T-helper 17 cell (primary cell): ENCODE measurements at places on chromosomes 4 and X. TPM values are rescaled to one million over a fixed set of nuclear protein-coding genes. Genes with fewer than 3 reads are reported as not detected.

DNA sequence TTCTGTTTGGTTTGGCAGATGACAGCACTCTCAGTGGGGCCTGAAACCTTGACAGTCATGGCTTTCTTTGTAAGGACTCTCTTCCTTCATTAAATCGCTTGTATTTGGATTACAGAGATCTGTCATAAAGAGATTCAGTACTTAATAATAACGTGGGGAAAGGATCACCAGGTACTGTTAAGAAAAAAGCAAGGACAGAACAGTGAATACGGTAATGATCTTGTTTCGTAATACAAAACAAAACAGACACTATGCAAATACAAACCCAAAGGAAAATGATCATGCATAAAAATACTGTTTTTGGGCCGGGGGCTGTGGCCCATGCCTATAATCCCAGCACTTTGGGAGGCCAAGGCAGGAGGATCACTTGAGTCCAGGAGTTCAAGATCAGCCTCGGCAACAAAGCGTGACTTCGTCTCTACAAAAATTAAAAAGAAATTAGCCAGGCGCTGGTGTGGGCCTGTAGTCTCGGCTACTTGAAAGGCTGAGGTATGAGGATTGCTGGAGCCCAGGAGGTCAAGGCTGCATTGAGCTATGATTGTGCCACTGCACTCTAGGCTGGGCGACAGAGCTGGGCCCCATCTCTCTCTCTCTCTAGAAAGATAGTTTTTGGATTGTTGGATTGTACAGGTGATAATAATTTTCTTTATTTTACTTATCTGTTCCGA lies 64.6 kb downstream of the TRAPPC11 start:
- no peak for DNase-seq

GRCh38 chrX:16914058-16914457 lies 32.4 kb upstream of the REPS2 start:
- no peak for DNase-seq

DNA sequence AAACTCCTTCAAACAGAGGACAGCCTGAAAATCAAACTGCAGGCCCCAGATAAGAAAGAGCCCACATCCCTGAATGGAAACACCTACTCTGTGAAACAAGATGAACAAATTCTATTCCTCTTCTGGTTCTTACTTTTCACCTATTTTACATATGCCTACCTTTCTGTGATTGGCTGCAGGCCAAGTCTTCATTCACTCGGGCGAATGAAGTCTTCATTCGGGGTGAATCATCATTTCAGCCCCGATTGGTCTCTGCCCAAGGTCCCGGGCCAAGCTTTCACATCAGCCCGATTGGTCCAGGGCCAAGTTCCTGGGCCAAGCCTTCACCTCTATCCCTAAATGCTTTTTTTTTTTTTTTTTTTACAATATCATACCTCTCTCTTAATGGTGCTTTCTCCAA lies 529.8 kb upstream of the ACTRT1 start:
- DNase-seq, result no peak

- no peak for DNase-seq
Measured at GRCh38 chr4:24260923-24261564, 323.3 kb downstream of the DHX15 start.

DNA sequence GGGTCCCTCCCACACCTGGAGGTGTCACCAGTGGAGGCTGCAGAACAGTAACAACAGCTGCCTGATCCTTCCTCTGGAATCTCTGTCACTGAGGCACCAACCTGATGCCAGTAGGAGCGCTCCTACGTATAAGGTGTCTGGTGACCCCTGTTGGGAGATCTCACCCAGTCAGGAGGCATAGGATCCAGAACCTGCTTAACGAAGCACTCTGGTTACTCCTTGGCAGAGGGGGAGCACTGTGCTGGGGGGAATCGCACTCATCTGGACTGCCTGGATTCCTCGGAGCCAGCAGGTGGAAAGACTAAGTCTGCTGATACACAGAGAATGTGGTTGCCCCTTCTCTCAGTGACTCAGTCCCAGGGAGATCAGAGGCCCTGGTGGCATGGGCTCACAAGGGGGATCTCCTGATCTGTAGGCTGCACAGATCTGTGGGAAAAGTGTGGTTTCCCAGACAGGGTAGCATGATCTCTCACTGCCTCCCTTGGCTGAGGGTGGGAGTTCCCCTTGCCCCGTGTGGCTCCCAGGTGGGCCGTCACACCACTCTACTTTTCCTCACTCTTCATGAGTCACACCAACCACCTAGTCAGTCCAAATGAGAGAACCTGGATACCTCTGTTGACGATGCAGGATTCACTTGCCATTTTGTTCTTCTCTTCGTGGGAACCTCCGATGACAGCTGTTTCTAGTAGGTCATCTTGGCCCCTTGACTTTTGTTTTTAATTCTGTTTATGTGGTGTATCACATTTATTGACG lies 305.9 kb downstream of the IDS start:
- DNase-seq, result no peak

GRCh38 chr4:142372530-142373260 lies 473.4 kb downstream of the INPP4B start:
- DNase-seq, result no peak

GRCh38 chr4:967113-968104 lies 6.0 kb downstream of the DGKQ start:
- DNase-seq, result no peak

GRCh38 chrX:30618160-30618765 lies 35.0 kb upstream of the GK start:
- no peak for DNase-seq

- DNase-seq, result no peak
Measured at GRCh38 chr4:158333820-158334219, 123.5 kb downstream of the TMEM144 start.

DNA sequence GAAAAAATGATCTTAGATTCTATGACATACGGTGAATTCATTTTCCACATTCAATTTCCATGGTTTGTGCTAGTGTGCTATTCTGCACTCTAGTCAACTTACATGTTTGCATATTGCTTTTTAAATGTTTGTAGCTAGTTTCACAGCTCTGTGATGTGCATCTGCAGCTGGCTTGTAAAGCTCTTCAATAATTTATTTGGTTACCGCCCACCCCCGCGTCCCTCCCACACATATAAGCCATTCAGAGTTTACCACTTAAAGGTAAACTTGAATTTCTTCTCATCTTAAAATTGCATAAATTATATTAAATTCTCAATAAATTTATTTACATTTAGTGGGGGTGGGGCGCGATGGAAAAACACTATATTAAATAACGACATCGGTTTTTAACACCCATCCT lies 291 bp upstream of the NBDY start:
- DNase-seq, result no peak

DNA sequence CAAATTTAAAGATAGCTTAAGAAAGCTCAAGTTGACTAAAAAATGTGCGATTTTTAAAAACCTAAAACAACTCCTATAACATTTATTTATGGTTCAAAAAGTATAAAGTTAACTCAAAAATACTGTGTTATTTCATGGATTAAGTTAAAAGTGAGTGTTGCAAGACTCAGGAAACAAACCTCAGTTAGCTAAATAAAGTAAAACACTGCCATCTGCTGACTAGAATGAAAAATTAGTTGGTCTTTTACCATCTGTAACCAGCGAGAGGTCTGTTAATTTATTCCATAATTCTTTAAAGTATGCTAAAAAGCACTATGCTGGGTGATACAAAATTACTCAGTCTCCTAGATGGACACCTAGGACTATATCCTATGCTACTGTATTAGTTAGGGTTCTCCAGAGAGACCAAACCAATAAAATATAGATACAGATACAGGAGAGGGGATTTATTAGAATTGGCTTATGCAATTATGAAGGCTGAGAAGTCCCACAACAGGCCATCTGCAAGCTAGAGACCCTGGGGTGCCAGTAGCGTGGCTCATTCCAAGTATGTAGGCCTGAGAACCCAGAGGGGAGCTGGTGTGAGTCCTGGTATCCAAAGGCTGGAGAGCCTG lies 4.9 kb upstream of the WDFY3 start:
- DNase-seq, result no peak

GRCh38 chr4:153248641-153249198 lies 44.5 kb downstream of the TRIM2 start:
- no peak for DNase-seq

- no peak for DNase-seq
Measured at GRCh38 chr4:23582671-23583070, 307.2 kb downstream of the PPARGC1A start.

DNA sequence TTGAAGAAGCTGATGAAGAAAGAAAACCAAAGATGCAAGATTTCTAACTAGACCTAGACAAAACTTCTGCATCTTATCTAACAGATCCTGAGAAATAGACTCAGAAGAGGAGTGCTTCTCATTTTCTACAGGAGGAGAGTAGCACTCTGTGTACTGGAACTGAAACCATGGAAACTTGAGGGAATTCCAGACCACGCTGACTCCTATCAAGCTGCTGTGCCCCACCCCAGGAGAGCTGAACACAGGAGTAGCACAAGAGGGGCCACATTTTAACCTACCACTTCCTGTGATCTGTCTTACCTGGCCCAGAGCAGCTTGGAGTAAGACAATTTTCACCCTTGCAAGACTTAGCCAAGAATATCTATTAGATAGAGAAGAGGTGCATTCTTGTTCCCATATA lies 248.9 kb downstream of the SCFD2 start:
- no peak for DNase-seq

- no peak for DNase-seq
Measured at GRCh38 chr4:163395055-163395454, 51.4 kb downstream of the NPY5R start.

DNA sequence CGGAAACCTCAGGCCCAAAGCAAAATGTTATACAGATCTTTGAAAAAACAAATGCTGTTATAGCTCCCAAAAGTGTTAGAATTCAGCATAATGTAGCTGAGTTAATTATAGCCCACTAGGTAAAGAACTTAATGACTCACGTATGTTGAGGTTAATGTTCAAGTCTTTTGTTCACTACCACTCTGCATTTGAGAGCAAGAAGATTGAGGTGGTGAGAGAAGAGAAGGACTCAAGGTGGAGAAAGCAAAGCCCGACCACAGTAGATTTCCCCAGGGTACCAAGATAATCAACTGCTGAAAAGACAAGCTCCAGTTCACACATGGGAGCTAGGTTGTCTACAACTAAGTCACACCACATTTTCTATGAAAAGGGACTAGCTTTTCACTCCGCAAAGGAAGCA lies 480.2 kb downstream of the DTHD1 start:
- DNase-seq, result no peak

- no peak for DNase-seq
Measured at GRCh38 chr4:24482871-24483270, 101.5 kb downstream of the DHX15 start.

- DNase-seq, result no peak
Measured at GRCh38 chrX:108198420-108198819, 106.8 kb downstream of the ATG4A start.

GRCh38 chrX:103818842-103819619 lies 13.0 kb downstream of the RAB9B start:
- no peak for DNase-seq

DNA sequence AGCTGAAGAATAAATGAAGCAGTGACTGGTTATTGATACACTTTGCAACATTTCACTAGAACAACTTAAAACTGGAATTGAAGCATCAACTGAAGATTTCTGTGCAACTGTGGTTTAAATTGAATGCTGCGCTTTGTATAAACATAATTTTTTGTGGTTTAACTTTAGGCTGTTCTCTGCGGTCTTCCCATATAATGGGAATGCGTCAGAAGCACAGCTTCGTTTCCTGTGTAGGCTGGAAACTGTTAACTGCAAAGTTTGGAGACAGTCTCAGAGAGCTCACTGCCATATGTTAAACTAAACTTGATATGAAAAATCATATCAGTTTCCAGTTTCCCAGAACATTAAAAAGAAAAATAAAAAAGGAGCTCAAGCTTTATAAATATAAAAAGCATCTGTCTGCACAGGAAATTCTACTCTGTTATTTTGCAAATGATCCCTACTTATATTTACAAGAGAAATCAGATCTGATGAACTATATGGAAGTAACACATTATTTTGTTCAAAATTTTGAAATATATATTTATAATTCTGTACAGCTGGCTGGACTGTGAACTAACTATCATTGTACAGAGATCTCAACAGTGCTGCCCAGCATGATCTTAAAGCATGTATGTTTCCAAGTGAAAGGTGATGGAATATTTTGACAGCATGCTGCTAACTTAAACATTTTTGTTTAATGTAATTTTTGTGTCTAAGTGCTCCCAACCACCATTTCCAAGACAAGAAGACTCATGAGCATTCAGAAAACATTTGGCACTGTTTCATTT lies 139.9 kb downstream of the NDST3 start:
- DNase-seq, result no peak

TRPC5OS gene
- total RNA-seq, result not detected

AFM gene
- not detected for total RNA-seq

RNF175 gene
- not detected for total RNA-seq

TCEAL9 gene
- not detected for total RNA-seq

TLR3 gene
- total RNA-seq, result 0.55 TPM
